ENCODE measurements at places on chromosomes 5 and 9.
A peak's percentile ranks its signal among the peaks of the same experiment; 100 is the strongest.

DNA sequence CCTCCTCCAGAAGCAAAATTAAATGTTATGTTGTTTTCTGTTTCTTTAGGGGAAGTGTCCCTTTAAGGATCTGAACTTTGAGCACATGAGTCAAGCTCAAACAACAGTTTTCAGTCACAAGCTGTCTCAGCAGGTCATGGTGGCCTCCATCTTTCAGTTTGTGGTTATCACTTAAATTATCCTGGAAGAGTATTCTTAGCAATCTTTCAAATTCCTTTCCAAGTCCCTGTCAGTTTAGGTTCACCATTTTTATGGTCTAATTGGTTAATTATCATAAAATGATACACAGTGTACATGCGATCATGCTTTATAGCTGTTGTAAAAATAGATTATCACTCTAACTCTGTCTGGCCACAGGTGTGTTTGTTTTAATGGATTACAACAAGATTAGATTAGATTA lies 43.1 kb upstream of the SELENOP start:
- DNase-seq, result no peak

DNA sequence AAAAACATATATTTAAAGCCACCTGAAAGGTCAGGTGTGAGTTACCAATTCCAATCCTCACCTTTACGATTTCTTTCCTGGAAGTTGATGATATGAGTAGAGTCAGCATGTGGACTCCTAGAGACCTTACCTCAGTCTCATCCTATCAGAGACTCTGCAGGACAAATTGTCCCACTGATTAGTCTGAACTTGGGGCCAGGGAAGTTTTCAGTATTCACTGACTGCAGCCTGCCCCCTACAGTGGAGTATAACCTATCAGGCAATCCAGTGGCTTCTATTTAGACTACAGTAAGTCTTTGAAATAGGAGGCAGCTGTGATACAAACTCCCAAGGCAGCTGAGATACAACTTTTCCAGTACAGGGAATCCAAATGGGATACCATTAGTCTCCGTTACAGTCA lies 449.4 kb upstream of the CDH10 start:
- no peak for DNase-seq

GRCh38 chr9:88976890-88977257 lies 14.4 kb upstream of the S1PR3 start:
- DNase-seq, result no peak

GRCh38 chr5:76081811-76082771 lies 1.1 kb upstream of the SV2C start:
- peak; percentile 6 for DNase-seq

GRCh38 chr9:137390553-137391410 lies 32.2 kb downstream of the EXD3 start:
- no peak for DNase-seq

DNA sequence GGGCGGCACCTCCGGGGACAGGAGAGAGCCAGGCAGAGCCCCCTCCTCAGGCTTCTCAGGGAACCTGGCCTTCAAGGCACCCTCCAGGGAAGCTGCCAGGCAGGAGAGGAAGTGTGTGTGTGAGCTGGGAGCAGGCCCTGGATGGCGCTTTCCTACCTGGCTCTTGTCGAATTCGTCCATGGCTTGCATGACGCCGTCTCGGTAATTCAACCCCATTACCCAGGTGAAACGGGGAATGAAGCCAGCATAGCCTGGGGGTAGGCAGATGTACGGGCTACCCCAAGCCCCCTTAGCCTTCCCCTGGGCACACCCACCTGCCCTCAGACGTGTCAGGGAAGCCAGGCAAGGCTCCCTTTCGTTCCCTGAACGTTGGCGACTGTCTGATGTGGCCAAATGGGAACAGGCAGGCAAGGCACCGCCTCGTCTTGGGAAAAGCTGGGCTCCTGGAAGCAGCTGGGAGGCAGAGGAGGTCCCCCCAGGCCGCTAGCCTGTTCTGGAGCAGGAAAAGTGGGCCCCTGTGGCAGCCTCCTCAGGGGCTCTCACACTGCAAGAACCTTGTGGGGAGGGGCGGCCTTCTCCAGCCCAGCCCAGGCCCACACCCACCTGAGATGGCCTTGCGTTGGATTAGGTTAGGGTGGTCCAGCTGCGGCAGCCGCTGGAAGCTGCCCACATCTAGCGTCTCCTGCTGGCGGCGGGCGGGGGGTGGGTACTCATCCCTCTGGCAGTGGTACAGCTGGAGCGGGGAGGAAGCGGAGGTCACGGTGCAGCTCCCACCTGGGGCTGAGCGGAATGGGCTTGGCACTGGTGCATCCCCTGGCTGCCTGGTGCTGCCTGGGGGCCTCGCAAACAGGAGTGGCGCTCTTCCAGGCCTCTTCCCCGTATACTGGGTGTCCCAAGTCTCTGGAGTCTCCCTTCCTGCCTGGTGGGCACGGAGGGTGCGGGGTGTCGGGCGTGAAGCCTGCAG lies 3.7 kb downstream of the TUBB4B start:
- no peak for DNase-seq

GRCh38 chr5:135232958-135233357 lies 166.1 kb downstream of the MACROH2A1 start:
- DNase-seq, result no peak

DNA sequence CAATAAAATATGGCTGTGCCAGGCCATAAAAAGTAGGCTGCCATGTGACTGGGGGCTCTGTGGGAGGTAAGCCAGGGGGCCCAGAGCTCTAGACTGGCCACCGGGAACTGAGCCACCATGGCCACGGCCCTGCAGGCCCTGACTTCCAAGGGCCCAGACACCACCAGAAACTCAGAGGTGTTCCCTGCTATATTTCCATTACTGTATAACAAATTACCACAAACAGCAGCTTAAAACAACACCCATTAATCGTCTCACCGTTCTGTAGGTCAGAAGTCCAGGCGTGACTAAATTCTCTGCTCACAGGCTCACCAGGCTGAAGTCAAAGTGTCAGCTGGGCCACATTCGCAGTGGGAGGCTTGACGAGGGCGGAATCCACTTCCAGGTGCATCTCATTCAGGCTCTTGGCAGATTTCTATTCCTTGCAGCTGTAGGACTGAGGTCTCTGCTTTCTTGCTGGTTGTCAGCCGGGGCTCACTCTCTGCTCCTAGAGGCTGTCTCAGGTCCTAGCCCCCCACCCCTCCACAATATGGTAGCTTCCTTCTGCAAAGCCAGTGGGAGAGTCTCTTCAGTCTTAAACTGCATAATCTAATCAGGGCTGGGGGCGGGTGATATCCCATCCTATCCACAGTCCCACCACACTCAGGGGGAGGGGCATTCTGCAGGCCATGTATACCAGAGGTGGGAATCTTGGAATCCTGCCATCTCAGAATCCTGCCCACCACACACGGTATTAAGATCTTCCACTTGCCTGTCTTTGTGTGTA lies 125.4 kb downstream of the C5orf15 start:
- DNase-seq, result no peak

- no peak for DNase-seq
These were observed 16.5 kb downstream of the ADCY2 start for GRCh38 chr5:7412409-7412808.

GRCh38 chr9:73219985-73220626 lies 68.4 kb downstream of the ANXA1 start:
- DNase-seq, result no peak

DNA sequence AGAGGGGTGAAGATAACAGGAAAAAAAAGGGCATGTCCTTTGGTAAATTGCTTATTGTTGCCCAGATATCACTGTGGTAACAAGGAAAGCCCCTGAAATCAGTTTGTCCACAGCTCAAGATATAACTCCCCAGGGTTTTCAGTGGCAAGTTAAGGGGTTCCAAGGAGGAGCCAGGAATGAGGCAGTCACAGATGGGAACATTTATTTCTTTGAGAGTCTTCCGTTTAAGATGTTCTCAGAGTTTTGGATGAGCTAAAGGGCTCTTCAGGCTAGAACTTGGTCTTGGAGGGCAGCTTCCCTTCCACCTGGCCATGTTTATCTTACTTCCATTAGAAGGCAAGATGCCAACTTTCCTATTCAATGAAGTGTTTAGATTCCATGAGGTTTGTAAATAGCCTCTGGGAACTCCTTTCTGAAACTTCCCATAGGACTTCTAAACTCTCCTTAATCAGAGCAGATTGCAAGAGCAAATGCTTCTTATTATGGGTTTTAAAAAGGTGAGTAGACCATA lies 277.6 kb upstream of the TNC start:
- no peak for DNase-seq

- peak; percentile 67 for DNase-seq
These were observed 100.7 kb upstream of the ERBIN start for GRCh38 chr5:65825408-65826328.

DNA sequence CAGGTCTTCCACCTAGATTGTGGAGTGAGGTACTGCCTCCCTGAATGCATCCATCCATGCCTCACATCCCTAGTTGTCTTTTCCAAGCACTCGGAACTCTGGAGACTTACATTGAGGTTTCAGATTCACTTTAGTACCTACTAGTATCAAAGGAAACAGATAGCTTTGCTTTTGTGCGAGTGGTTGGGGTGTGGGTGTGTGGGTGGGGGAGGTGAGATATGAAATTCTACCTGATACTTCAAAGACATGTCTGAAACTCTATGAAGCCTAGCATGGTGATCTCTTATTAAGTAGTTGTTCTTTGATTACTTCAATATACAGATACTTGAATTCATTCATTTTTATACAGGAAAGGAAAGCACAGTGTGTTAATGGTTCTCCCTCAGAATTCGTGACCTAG lies 64.4 kb downstream of the MCCC2 start:
- no peak for DNase-seq

GRCh38 chr5:61394793-61395192 lies 62.7 kb downstream of the ZSWIM6 start:
- DNase-seq, result no peak

- DNase-seq, result no peak
These were observed 4.9 kb downstream of the DDX4 start for GRCh38 chr5:55742778-55743177.

- DNase-seq, result no peak
These were observed 177.3 kb upstream of the DMAC1 start for GRCh38 chr9:7976856-7977255.

DNA sequence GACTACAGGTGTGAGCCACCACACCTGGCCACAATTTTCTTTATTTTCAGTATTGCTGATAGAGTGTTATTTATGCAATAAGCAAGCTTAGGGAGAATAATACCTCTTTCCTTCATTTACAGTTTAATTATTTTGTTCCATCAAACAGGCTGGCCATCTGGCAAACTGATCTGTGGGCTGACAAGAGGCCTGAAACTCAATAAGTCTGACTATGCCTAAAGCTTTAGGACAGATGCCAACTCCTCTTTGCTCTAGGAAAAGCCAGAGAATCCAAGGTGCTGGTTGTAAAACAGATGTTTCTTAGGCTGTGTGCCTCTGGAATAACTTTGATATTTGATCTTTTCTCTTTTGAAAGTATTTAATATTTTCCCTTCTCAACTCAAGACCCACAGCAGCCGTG lies 98.4 kb downstream of the TARS1 start:
- no peak for DNase-seq

GRCh38 chr9:105218673-105219072 lies 25.8 kb upstream of the SLC44A1 start:
- no peak for DNase-seq

DNA sequence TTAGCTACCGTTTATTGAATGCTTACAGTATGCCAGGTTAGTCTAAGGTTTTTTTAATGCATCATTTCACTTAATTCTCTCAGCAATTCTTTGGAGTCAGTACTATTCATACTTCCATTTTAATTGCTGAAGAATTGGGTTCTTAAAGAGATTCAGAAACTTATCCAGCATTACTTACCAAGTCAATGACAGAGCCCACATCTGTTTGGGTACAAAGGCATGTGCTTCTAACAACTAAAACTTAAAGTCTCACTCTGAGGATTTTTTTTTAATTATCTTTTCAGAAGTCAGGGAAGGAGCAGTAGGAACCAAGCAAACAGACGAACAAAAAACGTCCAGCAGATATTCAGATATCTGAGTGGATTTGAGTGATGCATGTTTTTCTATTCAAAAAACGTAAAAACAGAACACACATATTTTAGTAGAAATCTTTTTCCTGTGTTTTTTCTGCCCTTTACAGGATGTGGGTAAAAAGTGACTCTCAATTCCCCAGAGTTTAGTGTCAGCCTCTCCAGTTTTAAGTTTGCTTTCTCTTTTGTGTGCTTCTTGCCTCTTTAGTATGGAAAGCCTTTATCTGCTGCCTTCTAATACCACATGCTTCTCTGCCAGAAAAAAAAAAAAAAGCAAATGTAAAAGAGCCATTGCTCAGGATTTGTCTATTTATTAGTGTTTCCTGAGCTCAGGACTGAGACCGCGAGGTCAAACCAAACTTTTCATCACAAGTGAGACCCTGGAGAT lies 118.0 kb downstream of the PRKACG start:
- DNase-seq, result peak; percentile 37
